Activated T-cell treated with anti-CD3 and anti-CD28 coated beads, Interleukin-2, amount 50 U/mL, for 24 hours (primary cell): ENCODE measurements at places on chromosomes 4 and X.

DNA sequence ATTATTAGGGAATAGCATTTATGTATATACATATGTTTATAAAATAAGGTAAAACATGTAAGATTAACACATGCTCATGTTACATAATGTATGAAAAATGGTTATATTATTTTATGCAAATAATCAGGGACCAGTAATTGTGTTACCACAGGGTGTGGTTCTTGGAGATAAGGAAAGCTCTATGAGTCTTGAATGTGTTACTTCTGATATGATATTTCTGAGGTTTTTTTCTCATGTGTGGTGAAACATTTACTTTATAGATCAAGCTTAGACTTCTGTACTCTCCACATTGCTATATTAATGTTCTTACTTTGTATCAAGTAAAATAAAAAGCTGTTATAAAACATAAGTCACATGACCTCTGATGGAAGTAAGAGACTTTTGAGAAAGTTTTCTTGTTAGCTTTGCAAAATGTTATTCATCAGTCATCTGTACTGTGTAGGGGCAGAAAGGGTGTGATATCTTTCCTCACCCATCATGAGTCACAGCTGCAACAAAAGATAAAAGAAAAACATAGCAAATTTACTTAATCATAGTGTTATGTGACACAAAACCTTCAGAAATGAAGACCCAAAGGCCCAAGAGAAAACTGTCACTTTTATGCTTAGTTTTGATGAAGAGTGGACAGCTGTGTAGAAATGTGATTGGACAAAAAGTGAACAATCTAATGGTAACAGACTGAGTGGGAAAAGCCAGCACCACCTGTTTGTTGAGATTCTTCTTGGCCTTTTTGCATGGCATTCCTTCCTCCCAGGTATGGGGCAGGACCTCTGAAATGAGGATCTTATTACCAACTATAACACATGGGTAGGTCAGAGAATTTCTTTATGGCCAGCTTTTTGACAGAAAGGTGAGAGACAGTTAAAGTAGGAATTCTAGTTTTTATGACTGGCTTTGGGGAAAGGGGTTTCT lies 632.3 kb downstream of the PDHA2 start:
- no peak for DNase-seq

DNA sequence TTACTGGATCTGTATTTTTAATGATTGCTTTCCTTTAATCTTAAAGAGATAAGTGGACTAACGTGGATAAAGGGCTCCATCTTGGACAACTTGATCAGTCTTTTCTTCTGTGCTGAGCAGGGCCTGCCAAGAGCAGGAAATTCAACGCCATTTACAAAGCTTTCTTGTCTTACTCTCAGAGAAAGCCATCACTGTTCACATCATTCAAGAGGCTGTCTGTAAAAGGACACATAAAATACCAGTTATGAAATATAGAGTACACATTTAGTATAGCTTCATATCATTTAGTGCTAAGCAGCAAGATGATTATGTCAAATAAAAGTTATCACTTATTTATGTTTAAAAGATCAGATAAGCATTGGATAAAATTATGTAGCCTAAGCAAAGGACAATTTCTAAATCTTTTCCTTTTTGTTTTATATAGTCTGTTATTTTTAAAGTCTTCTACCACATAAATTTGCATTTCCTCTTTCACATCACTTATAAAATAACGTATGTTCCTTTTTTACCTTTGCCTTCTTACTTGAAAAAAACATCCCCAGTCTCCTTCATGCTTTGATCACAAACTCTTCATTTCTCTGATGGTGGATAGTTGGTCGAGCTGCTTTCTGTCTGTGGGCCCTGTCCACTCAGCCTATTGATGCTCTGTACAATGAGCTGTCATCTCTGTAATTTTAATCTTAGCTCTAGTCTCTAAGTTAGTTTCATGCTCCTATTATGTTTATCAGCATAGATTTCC lies 2.1 kb upstream of the CCNG2 start:
- no peak for DNase-seq

DNA sequence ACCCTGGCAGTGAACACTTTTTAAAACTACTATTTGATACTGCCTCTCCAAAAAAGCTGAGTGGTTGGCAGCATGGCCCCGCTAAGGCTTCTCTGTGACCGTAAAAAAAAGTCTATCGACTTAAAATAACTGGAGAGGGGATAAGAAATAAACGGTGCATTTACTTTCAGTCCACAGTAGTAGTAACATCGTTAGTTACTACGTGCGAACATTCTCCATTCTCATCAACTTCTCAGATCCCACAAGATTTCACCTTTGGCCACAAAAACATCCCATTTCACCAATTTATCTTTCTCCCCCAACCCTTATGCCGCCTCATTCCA lies 524 bp upstream of the EXOSC9 start:
- no peak for DNase-seq

- no peak for DNase-seq
These were observed 117.5 kb downstream of the RAPGEF2 start for GRCh38 chr4:159220353-159220752.

DNA sequence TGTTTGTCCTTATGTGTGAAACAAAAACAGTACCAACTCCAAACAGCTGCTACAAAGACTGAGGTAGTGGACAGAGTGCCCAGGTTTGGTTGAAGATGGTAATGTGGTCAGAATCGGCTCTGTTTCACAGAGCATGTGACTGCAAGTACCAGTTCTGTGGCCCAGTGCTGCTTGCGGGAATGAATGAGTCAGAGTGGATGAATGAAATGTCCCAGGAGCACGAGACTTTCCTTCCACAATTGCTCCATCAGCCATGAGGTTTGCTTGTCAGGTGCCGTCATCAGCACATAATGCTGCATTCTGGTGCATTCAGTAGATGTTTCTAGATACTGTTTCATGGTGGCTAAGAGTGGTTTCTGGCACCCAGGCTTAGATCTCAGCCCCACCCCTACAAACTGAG lies 84.2 kb downstream of the GPR143 start:
- DNase-seq = peak; percentile 2

- no peak for DNase-seq
These were observed 34.7 kb downstream of the LONRF3 start for GRCh38 chrX:119009071-119009470.

DNA sequence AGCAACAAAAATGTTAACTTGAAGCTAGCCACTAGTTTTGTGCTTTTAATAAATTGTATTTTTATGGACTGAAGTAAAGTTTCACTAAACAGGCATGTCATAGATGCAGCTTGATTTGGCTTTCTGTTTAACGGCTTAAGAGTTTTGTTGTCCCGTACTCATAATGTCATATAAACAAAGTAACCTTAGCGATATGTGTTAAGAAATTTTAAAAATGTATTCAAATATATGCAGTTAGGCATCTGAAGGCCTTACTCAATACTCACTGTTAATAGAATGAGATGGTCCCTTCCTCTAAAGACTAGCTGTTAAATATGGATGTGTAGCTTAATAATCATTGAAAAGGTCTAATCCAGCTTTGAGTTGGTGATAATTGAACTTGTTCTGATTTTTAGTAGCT lies 1.0 kb upstream of the SCLT1 start:
- DNase-seq = no peak

GRCh38 chr4:63580796-63581475 lies 828.3 kb downstream of the TECRL start:
- DNase-seq = no peak

- DNase-seq = no peak
These were observed 44.1 kb downstream of the CHRNA9 start for GRCh38 chr4:40379248-40379647.

DNA sequence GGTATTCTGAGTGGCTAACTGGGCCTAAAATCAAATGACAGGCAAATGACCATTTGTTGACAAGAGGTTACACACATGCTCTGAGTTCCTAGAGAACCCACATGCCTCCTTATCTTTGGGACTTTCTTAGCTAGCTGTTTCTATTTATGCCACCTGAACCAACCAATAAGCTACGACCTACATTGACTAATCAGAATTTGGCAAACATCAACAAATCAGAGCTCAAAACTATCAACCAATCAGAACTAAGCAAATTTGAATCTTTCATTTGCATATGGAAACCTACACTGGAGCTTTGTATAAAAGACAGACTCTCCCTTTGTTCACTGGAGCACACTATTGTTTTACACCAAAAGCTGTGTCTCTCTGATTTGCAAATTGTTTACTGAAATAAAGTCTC lies 192.0 kb downstream of the CXXC4 start:
- DNase-seq = no peak

DNA sequence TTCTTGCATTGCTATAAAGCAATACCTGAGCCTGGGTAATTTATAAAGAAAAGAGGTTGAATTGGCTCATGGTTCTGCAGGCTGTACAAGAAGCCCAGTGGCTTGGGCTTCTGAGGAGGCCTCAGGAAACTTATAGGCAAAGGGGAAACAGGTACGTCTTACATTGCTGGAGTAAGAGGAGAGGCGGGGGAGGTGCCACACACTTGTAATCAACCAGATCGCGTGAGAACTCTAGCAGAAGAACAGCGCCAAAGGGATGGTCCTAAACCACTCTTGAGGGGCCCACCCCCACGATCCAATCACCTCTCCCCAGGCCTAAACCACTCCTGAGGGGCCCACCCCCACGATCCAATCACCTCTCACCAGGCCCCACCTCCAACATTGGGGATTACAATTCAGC lies 50.6 kb upstream of the SHOX start:
- no peak for DNase-seq

- no peak for DNase-seq
These were observed 170.4 kb upstream of the MAB21L2 start for GRCh38 chr4:150411520-150411919.

- DNase-seq = no peak
These were observed 225.2 kb upstream of the SLIT2 start for GRCh38 chr4:20026456-20026855.

DNA sequence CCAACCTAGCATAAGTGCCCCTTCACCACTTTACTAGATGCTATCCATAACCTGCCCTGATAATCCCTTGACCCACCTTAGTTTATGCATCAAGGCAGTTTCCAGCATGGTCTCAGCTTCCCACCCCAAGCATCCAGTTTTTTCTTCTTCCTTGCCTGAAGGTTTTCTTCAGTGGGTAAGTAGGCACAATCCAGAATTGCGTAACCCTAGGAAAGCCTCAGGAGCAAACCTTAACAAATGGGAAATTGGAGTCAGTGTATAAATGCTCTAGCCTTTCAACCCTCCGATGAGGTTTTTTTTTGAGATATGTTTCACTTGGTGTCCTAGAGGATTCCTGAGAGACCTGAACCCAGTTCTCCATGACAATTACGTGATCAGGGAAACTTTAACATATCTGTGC lies 614.0 kb upstream of the BOD1L1 start:
- DNase-seq = no peak
